NCI-H187 treated with DMSO at 0.1 percent for 48 hours (cell line): ENCODE measurements at places on chromosomes 7 and 10.

DNA sequence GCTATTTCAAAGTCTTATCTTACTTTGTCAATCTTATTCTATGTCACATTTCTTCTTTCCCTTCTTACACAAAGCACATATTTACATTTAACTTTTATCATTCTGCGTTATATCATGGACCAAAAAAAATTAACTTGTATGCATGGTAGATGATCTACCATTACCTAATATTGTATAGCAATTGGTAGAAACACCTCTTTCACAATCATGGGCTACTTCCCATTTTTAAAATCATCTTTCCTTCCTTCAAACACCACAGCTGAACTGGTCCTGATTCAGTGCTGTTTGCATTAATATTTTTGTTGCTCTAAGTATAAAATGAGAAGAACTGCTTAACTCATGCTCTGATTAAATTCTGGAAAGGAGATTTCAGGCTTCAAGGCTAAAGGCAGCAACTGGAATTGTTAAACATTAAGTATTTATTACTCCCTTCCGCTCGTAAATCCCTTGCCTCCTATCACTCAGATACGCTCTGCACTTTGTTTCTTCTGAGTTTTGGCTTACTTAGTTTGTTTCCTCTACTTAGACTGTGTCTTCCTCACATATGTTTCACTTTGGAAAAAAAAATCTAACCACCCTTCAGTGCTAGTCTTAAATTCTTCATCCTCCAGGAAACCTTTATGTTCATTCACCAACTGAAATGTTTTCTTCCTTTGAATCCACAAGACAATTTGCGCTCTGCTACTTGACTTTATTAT, 901.4 kb downstream of the PCDH15 start:
- DNase-seq = no peak

GRCh38 chr10:30857803-30858202, 173.9 kb downstream of the ZNF438 start:
- DNase-seq = no peak

GRCh38 chr7:23893942-23894891, 184.2 kb downstream of the STK31 start:
- no peak for DNase-seq

DNA sequence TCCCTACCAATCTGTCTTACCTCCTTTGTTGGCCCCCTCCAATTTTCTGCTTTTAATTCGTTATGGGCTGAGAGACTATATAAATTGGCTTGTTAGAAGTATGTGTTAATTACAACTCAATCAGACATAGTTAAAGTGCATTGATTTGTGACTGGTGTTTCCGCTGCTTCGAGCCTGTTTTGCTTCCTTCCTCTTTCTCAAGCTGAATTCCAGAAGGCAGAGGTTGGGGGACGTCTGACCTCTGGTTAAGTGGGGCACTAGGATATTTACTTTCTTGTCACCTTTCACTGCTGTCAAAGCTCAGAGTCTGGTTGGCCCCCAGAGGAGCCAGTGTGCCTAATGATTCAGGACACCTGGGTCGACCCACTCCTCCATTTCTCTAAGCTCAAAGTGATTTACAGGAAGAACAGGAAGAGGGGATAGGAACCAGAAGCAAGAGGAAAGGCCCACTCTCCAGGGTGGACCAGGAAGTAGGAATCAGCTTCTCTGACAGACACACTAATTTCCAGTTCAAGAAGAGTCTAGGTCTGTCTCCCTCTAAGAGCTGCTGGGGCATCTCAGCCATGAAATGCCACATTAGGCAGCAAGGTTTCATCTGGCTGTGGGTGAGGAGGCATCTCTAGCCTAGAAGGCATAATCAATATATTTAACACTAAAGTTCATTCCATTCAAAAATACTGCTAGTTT, 397.2 kb upstream of the NPVF start:
- no peak for DNase-seq

DNA sequence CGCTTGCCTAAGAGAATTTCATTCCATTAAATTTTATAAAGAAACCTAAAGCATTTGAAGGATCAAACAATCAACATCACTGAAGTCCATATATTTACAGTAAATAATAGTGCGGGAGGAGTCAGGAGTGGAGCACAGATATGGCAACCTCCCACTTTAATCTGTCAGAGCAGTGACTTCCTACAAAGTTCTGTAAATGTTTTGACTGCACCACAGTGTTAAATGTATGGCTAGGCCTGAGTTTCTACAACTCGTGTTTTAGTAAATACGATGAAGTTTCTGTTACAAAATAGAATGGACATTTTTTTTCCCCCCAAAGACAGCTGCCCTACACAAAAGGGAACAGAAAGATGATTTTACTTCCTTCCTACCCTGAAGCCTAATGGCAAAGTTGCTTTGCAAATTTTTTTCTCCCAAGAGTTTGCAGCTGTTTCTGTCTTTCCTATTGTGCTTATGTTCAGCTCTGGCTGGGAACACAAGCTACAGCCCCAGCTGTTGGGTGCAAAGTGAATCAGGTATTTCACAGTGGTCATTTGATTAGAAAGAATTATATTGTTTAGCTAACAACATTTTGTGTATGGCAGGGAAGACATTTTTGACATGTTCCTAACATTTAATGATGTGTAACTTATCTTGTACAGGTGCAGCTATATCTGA, 62.1 kb downstream of the MET start:
- DNase-seq = no peak

DNA sequence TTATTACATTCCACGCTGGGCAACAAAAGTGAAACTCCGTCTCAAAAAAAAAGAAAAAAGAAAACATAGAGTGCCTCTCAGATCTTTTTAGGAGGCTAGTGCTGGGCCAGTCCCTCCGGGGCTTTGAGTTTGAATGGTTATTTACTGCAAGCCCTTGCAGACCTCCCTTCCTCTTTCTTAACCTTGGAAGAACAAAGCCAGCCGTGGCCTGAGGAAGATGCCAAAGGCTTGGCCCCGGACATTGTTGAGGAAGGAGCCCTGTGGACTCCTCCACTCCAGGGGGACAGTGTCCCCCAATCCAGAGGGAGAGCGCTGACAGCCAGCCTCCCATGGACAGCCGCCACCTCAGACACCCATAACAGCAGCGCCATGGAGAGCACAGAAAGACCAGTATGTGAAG, 5.0 kb downstream of the TSPAN33 start:
- no peak for DNase-seq

- DNase-seq = no peak
Measured at GRCh38 chr7:668139-668931, 58.2 kb upstream of the DNAAF5 start.

- no peak for DNase-seq
Measured at GRCh38 chr10:131214521-131215244, 96.8 kb downstream of the TCERG1L start.

DNA sequence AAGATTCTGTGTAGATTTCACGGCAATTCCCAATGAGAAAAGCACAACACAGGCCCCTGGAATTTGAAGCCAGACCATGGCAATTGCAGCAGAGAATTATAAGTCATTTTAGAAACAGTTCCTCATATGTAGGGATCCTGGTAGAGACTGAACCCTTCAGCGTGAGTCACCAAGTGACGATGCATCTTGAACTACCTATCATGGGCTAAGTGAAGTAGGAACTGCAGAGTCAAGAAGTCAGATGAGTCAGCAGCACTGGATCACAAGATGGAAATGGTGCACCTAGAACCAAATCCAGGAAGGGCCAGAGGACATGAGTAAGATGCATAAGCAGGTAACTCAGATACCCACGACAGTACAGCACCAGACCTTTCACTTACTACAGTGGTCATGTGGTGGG, 140.0 kb upstream of the TPK1 start:
- DNase-seq = no peak

DNA sequence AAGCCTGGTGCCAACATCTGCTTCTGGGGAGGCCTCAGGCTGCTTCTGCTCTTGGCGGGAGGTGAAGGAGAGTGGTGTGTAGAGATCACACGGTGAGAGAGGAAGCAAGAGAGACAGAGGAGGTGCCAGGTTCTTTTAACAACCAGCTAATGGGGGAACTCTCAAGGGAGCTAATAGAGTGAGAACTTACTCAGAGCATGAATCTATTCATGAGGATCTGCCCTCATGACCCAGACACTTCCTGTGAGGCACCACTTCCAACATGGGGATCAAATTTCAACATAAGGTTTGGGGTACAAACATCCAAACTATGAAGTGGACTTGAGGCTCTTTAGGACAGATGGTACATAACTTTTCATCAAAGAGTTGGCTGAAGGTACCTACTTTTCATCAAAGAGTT, 5.1 kb upstream of the ZNF32 start:
- no peak for DNase-seq

GRCh38 chr10:59817773-59818172, 64.5 kb upstream of the MRLN start:
- DNase-seq = no peak

GRCh38 chr7:888081-889024, 12.0 kb downstream of the GET4 start:
- no peak for DNase-seq

DNA sequence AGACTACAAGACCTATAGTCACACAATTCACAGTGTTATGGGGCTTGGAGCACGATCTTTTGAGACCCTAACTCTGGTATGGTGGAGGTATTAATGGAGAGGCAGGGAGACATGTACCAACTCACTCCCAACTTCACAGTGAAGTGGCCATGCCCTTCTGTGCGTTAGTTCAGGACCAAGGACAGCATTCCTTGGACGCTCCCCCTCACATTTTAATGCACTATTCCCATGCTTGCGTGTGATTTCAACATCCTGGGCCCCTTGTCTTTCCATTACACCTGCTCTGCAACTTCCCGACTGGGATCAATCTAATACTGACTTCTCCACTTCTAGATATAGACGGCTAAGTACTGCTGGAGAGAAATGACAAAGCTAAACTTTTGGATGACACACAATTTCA, 72.7 kb downstream of the PLCE1 start:
- no peak for DNase-seq

GRCh38 chr7:24436131-24436920, 136.9 kb upstream of the PALS2 start:
- DNase-seq = no peak

DNA sequence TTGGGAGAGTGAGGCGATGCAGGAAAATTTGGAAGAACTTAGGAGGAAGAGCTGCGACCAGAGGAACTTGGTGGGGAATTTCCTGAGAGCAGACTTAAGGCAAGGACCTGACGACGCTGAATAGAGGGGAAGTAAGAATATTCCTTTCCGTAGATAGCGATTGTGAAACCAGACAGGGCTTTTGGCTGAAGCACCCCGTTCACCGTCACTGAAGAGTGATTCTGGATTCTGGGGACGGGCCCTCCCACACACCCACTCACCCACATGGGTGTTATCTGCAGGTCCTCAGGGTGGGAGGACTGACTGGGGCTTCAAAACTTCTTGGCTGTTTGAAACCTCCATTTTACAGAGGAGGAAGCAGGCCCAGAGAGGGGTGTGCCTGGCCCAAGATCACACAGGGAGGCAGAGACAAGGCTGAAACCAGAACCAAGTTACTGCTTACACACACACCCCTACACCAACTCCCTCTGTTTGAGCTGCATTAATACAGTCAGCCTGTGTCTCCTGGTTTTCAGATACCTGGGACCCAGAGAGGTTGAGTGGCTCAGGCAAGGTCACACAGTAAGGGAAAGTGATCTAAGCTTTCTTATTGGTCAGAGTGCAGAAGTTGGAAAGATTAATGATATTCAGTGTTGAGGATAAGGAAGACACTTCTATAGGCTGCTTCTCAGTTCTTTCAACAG, 37.2 kb upstream of the CDH23 start:
- no peak for DNase-seq

- no peak for DNase-seq
Measured at GRCh38 chr10:62694537-62695126, 109.9 kb upstream of the ADO start.
